Eye (tissue), 1 donor: ENCODE measurements at places on chromosomes 4 and X.

DNA sequence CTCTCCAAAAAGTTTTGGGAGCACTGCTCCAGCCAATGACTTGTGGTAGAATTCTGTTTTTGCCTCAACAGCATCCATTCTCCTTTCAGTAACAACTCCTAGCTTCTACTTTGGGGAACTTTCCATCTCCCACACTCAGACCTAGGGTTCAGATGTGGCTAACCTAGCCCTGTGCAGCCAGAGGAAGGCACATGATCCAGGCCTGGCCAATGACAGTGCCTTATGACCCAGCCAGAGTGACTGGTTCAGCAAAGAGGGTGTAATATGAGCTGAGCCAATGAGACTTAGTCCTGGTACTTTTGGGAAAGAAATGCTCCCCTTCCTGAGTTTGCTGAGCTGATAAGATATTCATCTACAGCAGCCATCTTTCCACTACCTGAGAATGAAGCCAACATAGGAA lies 5.4 kb upstream of the USP46 start:
- no peak for DNase-seq

DNA sequence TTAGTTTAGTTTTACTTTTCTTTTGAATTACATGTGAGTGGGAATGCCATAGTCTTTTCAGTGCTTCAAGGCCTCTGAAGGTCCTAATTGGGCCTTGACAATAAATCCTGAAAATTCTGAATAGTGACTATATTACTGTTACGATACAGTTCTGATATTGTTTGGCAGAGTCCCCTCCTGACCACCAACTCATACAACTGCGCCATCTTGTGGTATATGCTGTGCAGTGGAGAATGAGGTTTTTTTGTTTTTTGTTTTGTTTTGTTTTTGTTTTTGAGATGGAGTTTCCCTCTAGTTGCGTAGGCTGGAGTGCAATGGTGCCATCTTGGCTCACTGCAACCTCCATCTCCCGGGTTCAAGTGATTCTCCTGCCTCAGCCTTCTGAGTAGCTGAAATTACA lies 56.6 kb upstream of the CHRDL1 start:
- peak; percentile 23 for DNase-seq

DNA sequence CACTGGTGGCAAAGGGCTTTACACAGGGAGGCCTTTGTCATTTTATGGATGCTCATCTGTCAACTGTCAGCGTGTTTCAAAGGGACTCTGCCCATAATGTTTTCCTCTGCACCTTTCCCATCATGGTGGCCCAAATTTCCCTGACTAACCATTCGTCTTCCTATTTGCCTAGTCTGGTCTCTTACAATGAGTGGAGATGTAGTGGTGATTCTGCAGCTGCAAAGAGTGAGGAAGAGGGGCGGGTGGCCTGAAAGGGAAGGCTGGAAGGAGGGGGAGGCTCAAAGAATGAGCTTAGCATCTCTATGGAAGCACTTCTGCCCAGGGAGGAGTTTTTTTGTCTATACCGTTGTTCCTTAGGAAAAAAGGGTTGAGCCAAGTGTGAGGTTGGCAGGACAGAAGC lies 447.5 kb downstream of the NKX6-1 start:
- no peak for DNase-seq

DNA sequence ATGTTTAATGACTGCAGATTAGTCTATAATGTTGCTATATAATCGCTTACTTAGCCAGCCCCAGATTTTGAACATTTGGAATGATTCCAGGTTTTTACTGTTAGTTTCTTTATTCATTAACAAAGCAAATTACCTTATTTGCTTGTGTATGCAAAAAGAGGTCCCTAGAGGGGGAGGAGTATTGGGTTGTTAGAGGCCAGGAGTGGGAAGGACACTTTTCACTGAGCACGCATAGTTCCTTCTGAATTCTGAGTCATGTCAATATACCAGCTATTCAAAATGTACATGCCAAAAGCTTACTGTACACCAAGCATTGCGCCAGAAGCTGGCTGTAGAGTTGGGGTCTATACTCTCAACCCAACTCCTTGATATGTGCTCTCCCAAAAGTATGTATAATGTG lies 5.1 kb upstream of the DGAT2L6 start:
- no peak for DNase-seq

DNA sequence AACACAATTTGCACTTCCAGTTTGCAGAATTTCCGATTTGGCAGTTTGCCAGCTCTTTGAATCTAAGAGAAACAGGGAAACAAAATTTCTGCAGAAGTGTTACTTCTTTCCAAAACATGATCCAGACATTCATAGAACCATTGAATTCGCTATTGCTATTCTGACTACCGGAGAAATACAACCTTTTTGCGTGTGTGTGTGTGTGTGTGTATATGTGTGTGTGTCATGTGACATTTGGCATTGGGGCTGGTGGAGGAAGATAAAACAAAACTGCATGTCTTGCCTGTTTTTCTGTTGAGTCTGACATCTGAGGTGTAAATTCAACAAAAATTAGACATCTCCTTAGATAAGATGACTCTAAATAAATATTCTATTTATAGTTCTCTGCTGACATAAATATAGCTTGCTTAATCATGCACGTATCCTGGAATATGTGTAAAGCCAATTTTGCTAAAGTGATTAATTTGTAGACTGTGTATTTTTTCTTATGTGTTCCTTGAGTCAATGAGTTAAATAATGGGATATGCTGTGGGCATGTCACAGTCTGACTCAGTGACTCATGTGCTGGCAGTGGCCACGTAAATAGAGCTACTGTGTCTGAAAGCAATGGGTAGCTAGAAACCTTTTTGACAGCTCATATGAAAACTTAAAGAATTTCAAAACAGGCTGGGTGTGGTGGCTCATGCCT lies 98.9 kb downstream of the HPGD start:
- DNase-seq = peak; percentile 61

- no peak for DNase-seq
These were observed 19.8 kb upstream of the ATXN3L start for GRCh38 chrX:13339607-13340006.

DNA sequence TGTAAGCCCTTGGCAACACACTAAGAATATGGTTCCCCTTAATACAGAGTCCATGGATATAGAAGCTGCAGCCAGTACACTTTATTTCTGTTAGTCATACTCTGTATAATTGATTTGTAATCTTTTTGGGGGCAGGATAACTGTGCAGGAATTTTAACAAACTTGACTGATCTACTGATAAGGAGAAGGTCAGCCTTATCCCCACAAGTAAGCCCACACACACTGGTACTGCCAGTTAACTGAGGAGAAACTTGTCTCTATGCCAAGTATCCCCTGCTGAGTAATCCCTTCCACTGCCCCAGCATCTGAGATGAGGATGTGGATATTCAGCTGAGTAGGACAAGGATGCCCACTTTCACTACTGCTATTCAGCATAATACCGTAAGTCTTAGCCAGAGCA lies 154.9 kb upstream of the CXXC4 start:
- DNase-seq = no peak

DNA sequence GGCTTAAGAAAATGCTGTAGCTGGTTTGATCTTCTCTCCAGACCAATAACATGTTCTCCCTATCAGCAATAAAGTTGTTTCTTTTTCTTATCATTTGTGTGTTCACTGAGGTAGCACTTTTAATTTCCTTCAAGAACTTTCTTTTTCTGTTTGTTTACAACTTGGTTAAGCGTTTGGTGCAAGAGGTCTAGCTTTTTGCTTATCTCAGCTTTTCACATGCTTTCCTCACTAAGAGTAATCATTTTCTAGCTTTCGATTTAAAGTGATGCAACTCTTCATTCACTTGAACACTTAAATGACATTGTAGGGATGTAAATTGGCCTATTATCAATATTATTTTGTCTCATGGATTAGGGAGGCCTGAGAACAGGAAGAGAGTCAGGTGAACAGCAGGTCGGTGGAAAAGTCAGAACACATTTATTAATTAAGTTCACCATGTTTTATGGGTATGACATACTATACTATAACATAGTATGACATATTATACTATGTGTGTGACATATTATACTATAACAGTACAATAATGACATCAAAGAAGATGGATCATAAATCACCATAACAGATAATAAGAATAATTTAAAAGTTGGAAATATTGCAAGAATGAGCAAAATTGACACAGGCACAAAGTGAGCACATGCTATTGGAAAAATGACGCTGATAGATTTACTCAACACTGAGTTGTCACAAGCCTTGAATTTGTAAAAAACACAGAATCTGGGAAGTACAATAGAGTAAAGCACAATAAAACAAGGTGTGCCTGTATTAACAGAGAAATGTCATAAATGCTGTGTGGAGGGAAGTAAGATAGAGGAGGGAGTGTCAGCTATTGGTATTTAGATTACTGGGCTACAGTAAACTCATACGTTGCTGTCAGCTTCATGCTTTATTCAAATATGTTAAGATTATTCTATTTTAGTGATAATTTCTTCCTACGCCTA lies 218.6 kb upstream of the SLC7A11 start:
- no peak for DNase-seq

DNA sequence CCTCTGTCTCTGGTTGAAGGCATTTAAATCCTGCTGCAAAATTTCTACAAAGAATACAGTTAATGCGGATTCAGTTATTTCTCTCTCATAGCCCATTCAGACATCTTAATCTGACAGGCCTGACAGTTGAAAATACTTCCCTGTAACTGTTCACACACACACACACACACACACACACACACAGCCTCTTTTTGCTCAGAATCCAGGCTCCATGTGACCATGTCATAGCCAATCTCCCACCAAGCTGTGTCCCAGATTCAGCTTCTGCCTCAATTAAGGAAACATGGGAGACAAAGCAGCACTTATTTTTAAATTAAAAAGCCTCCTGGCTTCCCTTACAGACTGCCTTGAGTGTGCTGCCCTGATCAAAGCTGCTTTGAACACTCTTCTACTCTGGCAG lies 49.3 kb upstream of the EFHC2 start:
- peak; percentile 63 for DNase-seq

GRCh38 chr4:176858839-176859238 lies 66.1 kb upstream of the VEGFC start:
- DNase-seq = no peak

DNA sequence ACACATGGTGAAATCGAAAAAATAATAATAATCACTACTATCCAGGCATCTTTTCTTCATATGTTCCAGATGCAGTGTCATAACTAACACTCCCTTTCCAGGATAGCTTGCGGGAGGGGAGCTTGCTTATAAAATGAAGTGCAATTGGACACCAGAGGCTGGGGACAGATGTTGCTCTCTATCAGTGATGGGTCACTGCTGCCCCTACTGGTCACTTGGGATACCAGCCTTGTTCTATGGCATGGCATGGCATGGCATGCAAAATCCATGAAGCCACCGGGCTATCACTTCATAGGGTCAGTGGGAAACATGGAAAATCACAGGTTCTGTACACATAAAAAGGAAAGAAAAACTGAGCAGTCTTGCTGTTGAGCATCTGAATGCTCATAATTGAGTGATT lies 168.1 kb downstream of the GLRA2 start:
- no peak for DNase-seq

GRCh38 chr4:107989537-107990386 lies at the start of gene HADH:
Gene HADH (plus strand): TSS chr4:107989889. CDS start chr4:107989933, 44 bp downstream.
- DNase-seq = peak; percentile 97

DNA sequence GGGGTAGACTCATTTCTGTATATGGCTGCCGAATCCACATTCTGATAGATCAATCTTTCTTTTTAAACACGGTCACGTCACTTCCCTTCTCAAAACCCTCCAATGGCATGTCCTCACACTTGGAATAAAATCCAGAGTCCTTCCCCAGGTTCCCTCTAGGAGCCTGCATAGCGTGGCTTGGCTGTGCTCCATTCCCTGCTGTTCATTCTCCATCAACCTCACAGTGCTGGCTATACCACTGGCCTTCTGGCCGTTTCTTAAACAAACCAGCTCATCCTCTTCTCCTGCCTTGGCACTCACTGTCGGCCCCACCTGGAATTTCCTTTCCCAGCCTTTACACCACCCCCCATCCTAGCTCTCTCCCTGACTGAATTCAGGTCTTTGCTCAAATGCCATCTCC lies 77.1 kb downstream of the RBM47 start:
- no peak for DNase-seq

- DNase-seq = no peak
These were observed 5.2 kb downstream of the PKD2 start for GRCh38 chr4:88012647-88013046.

DNA sequence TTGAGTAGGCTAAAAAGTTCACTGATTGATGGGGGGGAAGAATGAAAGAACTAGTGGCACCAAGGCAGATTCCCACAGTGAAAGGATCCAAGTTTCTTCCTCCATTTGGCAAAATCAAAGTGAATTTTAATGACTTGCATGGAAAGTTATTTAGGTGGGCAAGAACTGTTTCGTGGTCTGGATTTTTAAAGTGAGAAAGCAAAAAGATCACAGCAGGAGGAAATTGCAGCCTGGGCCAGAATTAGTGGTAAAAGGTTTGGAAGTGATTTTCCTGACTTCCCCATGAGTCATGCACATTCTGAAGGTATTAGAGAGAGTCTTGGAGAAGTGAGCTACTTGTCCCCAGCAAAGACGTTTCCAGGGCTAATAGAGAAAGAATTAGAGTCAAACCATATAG lies 207.8 kb downstream of the ANTXR2 start:
- DNase-seq = no peak

DNA sequence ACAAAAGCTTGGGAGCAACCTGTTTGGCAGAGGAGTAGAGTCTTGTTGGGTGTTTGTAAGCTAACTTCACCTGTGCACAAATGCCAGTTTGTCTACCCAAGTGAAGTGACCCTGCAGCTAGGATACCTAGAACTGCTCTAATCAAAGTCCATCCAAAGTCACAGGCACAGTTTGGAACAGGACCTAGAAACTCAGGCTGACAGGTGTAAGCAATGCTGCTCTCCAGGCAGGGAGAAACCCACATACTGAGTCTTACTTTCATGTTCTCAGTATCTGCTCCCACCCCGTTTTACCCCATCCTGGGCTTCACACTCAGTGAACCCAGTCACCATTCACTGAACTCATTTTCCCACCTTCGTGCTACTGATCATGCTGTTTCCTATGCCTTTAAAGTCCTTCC lies 40.3 kb downstream of the MAML3 start:
- DNase-seq = no peak

DNA sequence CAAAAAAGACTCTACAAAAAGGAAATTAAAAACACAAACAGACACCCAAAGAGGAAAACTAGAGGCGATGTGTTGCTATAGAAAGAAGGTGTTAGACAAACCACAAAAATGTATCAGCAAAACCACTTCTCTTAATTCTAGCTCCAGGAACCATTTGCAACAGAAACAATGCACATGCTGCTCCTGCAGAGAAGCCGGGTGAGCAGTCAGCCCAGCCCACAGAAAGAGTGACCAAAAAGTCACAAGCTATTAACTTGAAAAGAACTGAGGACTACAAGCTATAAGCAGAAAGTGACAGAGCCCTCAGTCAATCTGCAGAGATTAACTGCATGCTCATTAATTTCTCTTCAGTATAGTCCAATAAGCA lies 96.2 kb upstream of the KLHL13 start:
- DNase-seq = no peak

GRCh38 chr4:85398276-85398675 lies 76.7 kb upstream of the ARHGAP24 start:
- DNase-seq = peak; percentile 52

GRCh38 chrX:8988446-8988845 lies 45.5 kb downstream of the FAM9B start:
- peak; percentile 15 for DNase-seq

GRCh38 chr4:133493776-133494175 lies 344.7 kb downstream of the PCDH10 start:
- DNase-seq = no peak
